ENCODE measurements at places on chromosomes 3 and 15.

DNA sequence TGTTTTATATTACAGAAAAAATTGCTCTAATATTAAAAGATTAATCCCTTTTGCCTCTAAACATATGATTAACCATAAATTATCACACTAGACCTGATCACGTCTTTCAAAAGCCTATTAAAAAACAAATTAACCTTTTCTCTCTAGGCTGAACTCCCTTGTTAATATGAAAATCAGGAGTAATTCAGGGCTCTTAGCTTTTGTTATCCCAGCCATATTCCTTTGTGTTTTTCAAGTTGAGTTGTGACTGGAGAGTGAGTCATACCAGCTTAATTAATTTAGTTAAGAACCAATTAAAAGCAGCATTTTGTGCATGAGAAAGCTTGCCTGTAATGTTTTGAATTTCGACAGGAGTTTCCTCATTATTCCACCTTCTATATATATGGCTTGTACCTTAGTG is 385.8 kb downstream of the VGLL3 start:
- DNase-seq = no peak

DNA sequence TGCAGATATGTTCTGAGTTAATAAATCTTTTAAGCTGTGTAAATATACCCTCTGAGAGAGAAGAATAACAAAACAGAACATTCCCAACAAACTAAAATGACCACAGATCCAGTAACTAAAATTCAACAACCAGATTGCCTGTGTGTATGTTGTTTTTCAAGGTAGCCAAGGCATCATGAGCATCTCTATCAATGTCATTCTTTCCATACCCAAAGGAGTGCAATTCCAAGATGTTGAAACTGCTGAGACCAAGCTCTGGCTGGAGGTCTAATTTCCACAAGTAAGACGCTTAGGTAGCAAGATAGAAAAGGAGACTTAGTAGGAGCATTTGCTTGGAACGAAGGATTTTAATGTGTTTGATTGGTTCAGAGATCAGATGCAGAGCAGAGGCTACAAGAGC is 276.3 kb downstream of the RBMS3 start:
- no peak for DNase-seq

DNA sequence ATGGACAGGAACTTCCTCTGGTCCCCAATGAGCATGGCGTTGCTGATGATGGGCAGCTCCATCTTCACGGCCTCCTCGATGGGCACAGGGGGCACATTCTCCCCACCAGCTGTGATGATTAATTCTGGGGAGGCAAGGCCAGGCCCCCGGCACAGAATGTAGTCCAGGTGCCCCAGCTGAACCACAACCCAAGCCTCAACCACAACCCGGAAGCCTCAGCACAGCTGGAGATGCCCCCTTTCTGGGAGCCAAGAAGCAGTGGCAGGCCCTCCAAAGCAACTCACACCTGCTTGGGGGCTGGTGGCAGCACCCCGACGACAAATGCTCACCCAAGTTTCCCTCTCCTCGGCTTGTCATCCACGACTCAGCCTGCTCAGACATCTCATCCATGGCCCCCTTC is 25.2 kb downstream of the IDH3A start:
- no peak for DNase-seq

DNA sequence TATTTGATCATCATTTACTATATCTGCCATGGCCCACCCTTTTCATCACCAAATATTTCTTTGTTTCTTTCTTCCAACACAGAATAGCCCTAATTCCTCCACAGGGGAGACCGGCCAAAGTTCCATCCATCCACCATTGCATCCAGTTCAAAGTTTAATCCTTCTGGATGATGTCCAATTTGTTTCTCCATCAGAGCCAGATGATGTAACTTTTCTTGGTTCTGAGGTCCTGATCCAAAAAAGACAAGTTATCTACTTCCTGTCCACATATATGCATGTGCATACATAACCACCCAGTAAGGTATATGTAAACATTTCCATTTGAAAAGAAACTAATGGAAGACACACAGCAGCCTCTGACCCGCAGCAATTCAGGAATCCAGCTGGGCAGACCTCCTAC is 237.3 kb downstream of the SHOX2 start:
- no peak for DNase-seq

GRCh38 chr3:183513046-183513706 is 42.3 kb downstream of the KLHL6 start:
- DNase-seq = no peak

- DNase-seq = no peak
These were observed 17.9 kb upstream of the UACA start for GRCh38 chr15:70781236-70781635.

DNA sequence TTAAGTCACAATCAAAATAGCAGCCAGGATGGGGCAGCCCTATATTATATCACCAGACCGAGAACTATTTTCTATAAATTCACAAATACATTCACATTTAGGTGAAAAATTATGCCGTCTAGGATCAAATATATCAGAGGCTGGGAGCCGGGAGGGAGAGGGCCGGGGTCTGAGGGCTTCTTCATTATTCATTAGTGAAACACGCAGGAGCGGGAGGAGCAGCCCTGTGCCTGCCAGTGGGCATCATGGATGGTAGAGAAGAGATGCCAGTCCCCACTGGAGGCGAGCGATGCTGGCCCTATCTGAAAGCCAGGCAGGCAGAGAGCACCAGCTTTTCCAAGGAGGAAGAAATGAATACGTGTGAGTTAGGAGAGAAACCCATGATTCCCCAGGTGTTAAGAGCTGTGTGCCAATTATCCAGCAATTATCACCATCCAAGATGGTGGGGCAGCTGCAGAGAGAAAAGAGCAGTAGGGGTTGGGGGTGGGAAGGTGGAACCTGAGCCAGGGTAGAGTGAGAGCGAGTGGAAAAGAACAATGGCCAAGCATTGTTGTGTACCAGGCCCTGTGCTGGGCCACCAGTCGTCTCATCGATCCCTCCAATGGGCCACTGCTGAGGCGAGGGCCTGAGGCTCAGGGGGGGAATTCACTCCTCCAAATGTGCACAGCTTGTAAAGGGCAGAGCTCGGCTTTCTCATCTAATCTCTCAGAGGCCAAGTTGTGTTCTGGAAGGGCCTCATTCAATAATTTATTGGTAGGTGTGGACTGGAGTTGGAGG is 261.3 kb upstream of the TLE3 start:
- DNase-seq = no peak

DNA sequence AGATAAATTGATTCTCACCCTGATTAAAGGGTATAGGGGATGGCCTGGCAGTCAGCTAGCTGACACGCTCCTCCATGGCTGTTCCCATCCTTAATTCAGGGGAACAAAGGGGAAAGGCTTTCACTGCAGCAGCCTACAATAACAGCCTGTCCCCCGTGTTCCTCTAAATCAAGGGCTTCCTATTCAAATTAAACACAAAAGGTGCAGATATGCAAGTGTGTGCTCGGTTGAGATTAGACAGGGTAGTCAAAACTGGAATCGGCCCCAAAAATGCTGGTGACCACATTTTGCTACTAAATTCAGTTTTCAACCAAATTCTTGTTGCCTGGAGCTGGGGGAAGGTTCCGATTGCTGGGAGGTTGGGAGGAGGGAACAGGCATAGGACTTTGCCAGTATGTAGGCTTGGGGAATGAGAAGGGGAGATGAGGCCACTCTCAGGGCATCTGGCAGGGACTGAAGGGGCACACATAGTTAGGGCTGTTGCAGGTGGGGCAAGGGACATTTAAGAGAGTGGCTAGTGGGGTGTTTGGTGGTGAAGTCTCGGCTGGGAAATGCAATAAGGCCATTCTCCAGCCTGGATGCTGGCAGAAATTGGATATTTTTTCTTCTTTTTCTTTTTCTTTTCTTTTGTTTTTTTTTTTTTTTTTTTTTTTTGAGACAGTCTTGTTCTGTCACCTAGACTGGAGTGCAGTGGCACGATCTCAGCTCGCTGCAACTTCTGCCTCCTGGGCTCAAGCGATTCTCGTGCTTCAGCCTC is 32.9 kb upstream of the CTSH start:
- no peak for DNase-seq

GRCh38 chr3:161316006-161316689 is 55.2 kb downstream of the SPTSSB start:
- no peak for DNase-seq

DNA sequence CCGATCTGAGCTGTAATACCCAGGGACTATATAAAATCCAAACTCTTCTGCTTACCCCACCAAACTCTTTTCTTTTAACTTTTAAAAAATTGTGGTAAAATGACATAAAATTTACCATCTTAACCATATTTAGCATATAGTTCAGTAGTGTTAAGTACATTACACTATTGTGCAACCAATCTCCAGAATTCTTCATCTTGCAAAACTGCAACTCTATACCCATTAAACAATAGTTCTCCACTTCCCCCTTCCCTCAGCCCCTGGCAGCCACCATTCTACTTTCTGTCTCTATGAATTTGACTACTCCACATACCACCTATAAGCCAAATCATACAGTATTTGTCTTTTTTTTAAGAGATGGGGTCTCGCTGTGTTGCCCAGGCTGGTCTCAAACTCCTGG is 38.7 kb downstream of the SENP8 start:
- DNase-seq = no peak

DNA sequence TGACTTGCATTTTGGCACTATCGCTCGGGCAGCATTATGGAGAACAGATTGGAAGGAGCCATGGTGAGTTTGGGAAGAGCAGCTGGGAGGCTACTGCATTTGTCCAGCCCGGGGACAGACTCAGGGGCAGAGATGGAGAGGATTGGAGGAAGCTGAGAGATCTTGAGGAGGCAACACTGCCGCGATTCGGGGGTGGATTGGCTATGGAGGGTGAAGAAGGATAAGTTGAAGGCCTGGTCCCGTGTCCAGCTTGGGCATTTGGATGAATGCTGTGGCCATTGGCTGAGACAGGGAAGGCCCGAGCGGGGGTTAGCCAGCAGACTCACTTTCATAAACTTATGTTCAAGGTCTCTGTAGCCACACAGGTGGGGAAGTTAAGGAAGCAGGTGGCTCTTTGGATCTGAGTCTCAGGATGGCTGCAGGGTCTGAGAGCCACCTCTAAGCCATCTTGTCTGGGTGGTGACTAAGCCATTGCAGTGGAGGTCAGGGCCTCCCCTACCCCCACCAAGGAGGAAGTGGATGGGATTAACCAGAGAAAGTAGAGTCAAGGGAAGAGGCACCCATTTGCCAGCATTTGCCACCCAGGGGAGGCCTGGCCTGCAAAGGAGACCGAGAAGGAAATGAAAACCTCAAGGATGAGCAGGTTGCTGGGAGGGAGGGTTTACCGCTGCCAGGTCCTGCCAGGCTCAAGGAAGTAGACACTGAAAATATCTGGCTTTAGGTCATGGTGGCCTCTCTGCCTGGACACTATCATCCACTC is 144.0 kb upstream of the TLE3 start:
- no peak for DNase-seq

DNA sequence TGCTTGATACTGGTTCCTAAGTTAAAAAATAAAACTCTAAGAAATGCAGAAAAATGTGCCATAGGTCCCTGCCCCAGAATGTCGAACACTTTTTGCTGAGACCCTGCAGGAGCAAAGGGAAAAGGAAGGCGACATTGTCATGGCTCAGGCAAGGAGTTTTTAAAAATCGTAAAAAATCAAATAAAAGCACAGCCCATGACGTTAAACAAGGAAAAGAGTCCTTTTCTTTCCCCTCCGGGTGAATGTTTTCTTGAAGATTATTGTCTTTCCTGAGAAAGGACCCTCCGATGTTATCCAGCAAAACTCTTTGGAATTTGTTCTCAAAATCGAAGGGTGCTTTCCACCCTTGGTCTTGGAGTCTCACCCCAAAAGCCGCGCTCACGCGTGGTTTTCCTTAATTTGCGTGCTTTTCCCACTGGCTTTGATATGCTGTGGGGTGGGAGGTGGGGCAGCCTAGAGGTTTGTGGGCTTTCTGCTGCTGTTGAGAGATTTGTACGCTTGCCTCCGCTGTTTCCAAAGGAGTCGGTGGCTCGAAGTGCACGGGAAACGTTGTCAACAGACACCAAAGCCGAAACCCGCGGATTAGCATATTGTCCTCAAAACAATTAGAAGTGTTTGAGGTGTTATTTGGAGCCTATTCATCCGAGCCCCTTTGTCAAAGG is 2.9 kb downstream of the SOX14 start:
- DNase-seq = no peak

GRCh38 chr3:142656575-142656974 is 60.4 kb downstream of the PLS1 start:
- DNase-seq = no peak

DNA sequence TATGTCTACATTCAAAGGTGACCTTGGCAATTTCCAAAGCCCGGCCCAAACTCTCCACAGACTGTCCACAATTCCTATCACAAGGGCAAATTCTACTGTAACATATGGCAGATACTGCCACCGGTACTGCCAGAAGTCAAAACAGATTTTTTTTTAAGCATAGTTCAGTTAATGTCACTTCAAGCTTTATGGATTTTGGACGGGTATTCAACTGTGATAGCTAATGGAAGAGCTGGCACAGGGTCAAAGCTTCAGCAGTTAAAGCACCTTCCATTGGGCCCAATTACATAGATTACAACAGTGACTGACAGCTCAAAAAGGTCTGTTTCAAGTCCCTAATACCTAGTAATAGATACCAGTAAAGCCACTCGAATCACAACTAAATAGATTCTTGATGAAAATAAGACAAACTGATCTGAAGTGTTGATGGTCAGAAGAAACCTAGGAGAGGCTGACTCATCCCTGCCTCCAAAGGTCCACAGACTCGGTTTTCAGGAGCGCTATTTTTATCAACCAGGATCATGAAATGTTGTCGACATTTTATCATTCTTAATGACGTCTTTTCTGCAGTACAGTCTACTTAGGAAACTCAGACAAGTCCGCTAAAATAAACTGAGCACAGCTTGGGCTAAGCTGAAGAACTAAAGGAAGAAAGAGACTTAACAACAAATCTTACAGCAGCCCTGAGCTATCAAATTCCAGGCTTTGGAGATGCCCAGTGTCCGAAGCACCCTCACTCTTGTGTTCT is 38.7 kb downstream of the ANXA2 start:
- no peak for DNase-seq

- DNase-seq = no peak
These were observed 19.6 kb downstream of the NSUN3 start for GRCh38 chr3:94082391-94082937.

DNA sequence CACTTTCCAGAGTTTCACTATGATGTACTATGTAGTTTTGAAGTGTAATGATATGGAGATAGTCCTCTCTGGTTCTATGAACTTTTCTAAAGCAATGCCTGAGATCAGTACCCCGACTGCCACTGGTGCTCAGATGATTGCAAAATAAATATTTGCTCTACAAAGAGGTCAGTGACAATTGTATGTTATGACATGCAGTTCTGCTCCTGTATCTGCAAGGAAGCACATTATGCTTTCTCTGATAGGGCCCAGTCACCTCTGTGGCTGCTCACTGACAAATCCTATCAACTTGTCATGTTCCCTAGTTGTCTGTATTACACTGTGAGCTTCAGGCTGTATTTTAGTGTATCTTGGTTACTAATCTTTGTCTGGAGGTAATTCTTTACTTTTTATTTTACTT is 362.6 kb downstream of the ROBO1 start:
- DNase-seq = no peak

Measured in thoracic aorta (tissue), 2 donors.